Cardiac fibroblast (primary cell): ENCODE measurements at places on chromosomes 6 and 20.
A peak's percentile ranks its signal among the peaks of the same experiment; 100 is the strongest.

GRCh38 chr20:60760256-60761000 is 491.6 kb upstream of the CDH4 start:
- no peak for DNase-seq

DNA sequence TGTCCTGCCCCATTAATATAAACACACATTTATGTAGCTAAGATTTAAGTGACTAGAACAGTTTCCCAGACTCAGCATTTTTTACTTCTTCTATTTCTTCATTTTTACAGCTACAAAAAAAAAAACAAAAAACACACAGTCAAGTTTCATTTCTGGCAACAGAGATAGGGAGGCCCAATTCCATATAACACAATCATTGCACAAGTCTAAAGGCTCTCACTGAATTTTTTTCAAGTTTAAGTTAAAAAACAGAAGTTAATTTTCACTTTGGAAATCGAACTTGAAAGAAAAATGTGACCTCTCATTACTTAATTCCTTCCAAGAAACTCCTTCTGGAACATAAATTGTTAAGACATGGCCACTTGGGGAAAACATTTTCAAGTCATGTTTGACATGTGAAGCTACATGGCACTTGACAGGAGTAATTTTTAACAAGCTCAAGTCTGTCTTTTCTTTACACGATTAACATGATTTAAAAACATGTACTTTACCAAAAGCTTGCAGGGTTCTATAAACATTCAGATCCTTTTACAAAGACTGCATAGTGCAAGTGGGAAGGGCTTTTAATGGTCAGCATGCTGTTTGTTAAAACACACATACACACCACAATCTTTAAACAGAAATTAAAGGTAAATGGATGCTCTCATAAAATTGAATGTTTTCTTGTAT is 100.1 kb upstream of the CCDC28A start:
- peak; percentile 45 for DNase-seq

DNA sequence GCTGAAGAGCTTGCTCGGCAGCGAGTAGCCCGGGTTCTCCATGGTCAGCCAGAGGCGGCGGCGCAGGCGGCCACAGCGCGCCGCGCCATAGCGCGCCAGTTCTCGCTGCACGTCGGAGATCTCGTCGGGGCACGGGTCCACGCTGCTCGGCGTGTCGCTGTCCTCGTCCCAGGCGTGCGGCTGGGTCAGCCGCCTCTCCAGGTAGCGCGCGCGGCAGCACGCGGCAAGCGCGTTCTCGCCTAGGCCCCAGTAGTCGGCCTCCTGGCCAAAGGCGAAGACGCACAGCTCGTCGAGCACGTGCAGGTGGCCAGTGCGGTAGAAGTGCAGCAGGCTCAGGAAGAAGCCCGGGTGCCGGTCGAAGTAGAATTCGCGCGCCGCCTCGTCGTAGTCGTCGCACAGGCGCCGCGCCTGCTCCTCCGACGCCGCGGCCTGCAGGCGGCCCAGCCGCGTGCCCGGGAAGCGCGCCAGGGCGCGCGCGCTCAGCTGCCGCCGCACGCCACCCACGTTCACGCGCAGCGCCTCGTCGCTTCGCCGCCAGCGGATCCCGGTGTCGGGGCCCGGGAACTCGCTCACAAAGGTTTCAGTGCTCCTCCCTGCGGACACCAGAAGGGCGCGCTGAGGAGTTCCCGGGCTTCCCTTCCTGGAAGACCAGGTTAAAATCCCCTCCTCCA is 2.7 kb downstream of the KCNS1 start:
- DNase-seq, result peak; percentile 48

DNA sequence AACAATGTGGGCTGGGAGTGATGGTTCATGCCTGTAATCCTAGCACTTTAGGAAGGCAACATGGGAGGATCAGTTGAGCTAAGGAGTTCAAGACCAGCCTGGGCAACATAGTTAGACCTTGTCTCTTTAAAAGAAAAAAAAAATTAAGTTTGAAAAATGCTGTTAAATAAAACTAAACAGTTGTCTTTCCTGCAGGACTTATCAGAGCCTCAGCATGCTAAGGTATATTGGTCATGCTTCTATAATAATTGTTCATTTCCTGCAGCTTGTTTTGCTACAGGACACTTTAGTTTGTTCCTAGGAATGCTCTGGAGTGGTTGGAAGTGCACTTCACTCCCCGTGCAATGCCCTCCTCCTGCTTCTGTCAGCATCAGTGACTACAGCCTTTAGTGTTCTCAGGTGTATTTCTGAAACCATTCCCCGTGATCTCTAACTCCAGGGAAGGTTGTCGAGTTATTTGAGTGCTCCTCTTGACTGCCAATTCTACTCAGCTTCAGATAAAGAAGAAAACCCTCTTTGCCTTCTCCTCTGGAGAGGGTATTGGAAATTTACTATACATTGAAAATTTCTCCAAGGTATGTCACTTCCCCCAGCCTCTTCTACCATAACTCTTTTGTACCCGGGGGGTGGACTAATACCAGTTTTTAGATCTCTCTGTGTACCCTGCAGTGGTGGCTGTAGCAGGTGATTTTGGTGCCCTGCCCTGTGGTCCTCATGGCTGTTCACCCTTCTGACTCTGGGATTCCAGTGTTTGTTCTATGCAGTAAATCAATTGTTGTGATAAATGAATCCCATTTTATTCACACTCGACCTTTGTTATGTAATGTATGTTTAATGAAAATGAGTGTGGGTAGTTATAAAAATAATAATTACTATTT is 33.8 kb downstream of the NHLRC1 start:
- no peak for DNase-seq
